Cortex of kidney (tissue), 1 donor: ENCODE measurements at places on chromosomes 5 and 9.

DNA sequence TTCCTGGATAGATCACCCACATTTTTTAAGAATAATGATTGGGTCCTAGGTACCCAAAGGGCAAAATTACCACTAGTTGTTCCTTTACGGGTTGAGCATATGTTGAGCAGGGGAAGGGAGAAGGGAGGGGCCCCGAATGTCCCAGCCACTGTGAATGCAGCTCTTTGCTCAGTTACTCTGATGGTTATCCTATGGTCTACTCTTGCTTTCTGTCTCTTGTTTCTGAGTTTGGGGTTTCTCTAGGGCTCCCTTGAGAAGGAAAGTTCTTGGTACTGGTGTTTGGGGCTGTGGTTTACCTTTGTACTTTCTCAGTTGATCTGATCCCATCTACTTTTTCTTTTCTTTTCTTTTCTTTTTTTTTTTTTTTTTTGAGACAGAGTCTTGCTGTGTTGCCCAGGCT lies 55.6 kb downstream of the ALG2 start:
- DNase-seq = no peak

DNA sequence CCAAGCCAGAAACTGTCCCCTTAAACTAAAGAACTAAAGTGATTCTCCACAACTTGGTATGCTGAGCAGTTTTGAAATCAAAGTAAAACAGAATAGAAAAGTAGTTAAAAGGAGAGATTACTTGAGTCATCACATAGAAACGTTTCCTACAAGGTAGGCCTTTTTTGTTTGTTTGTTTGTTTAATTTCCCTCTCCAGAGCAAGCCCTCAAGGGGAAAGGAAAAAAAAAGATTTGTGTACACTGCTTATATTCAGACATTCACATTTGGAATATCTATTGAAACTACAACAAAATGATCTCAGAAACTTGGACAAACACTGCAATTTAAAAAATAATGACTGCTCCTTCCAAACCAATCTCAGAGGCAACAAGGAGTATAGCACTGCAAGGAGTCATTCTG lies 304.7 kb upstream of the NREP start:
- no peak for DNase-seq

- no peak for DNase-seq
Observed at GRCh38 chr9:95981761-95982390, 106.4 kb downstream of the ERCC6L2 start.

- no peak for DNase-seq
Observed at GRCh38 chr9:12843735-12844134, 68.9 kb downstream of the LURAP1L start.

- DNase-seq = no peak
Observed at GRCh38 chr5:41761663-41762062, 108.6 kb downstream of the OXCT1 start.

GRCh38 chr9:112541685-112542084 lies 55.1 kb downstream of the KIAA1958 start:
- DNase-seq = no peak

DNA sequence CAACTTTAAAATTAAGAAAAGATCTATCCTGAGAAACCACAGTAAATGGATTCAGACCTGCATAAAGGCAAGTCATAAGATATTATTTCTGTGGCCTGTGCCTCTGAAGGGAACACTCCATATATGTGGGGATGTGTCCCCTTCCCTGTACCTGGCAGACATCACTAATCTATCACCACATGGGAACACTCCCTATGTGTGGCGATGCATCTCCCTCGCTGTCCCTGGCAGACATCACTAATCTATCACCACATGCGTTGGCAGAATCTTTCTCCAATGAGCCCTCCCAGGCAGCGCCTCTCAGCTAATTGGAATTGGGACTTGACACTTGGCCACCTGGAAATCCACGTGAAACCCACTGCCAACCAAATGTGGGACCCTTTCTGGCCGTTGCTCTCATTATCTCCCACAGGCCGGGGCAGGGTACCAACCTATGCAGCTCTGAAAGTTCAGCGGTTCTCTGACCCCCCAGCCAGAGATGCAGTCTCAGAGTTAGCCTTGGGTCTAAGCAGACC lies 25.2 kb upstream of the ASS1 start:
- no peak for DNase-seq

GRCh38 chr5:11046160-11046559 lies 285.1 kb upstream of the DAP start:
- no peak for DNase-seq

- no peak for DNase-seq
Observed at GRCh38 chr5:6365977-6366590, 12.3 kb downstream of the MED10 start.

DNA sequence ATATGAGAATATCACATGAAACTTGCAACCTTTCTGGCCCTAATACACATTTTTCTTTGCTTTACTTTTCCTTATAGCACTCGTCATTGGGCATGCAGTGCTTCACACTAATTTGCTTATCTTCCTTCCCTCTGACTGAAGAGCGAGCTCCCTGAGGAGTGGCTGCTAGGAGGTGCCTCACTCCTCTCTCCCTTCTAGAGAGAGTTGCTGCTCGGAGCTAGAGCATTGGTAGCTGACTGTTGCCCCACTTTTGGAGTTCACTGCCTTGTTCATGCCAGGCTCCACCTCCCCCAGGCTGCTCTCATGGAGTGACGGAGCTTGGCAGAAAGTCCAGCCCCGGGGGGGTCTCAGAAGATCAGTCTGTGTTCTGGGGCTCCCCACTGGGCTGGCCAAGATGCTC lies 413.2 kb downstream of the MED10 start:
- DNase-seq = no peak

- no peak for DNase-seq
Observed at GRCh38 chr5:74422671-74423070, 217.9 kb downstream of the ENC1 start.

GRCh38 chr5:3511519-3511918 lies 84.1 kb upstream of the IRX1 start:
- DNase-seq = no peak

DNA sequence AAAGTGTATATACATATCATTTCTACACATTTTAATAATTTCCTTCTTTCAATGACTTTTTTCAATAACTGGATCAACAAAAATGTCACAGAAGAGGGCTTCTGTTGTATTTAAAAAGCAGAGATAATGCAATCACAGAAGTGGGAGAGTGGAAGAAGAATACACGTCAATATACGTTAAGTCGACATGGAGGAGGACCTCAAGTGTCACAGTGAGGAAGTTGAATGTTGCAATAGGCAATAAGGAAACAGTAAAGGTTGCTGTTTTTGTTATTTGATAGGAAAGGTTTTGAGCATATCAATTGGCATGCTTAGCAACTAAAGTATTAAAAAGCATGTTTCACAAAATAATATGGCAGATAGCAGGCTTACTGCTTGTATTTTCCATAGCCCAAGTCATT lies 184.0 kb upstream of the NR4A3 start:
- DNase-seq = no peak

GRCh38 chr9:93600504-93600903 lies 24.1 kb downstream of the PHF2 start:
- no peak for DNase-seq

GRCh38 chr9:114319147-114319546 lies 3.8 kb upstream of the ORM1 start:
- no peak for DNase-seq

DNA sequence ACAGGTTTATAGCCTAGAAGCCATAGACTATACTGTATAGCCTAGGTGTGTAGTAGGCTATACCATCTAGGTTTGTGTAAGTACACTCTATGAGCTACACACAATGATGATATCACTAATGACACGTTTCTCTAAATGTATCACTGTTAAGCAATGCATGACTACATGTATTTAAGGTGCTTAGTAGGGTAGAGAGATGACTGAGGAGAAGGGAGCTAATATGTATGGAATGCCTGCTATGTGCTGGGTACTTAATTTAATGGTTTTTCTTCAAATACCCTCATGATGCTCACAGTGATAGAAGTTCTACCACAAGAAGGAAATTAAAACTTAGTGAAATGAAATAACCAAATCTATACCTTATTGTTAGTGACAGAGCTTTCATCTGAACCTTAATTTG lies 1785.5 kb downstream of the EFNA5 start:
- no peak for DNase-seq

- DNase-seq = no peak
Observed at GRCh38 chr5:24644761-24645160, at the start of gene CDH10. CDH10 (minus strand) TSS chr5:24644978; CDS start chr5:24593490, 51,488 bp downstream.

- no peak for DNase-seq
Observed at GRCh38 chr9:78015241-78015640, 16.4 kb downstream of the GNAQ start.

GRCh38 chr5:22844636-22845035 lies 8.5 kb downstream of the CDH12 start:
- no peak for DNase-seq

DNA sequence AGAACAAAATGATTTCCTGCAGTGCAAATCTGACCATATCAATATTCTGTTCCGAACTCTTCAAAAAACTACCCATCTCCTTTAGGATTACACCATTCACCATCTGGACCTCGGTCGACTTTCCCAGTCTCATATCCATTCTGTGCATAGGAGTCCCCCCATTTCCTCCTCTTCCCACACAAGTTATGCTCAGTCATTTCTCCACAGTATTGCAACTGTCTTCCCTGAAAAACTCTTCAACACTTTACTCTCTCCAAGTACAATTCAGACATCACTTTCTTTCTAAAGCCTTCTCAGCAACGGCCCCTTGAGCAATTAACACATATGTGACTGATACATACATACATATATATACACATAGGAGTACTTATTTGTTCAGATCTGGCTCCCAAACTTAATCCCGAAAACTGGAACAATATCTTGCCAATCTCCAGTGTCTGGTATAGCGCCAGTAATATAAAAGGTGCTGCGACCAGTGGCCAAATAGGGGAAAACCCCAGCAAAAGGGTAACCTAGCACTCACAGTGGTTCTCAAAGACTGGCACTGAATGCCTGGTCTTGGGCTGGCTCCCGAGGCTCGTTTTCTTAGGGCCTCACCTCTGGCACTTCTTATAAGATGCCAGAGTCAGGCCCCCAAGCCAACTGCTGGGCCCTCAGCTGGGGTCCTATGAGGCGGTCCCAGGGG lies 629 bp downstream of the ZBTB26 start:
- no peak for DNase-seq

- no peak for DNase-seq
Observed at GRCh38 chr5:157463621-157464518, 3.9 kb downstream of the NIPAL4 start.

GRCh38 chr5:16944816-16945562 lies 8.9 kb upstream of the MYO10 start:
- no peak for DNase-seq

DNA sequence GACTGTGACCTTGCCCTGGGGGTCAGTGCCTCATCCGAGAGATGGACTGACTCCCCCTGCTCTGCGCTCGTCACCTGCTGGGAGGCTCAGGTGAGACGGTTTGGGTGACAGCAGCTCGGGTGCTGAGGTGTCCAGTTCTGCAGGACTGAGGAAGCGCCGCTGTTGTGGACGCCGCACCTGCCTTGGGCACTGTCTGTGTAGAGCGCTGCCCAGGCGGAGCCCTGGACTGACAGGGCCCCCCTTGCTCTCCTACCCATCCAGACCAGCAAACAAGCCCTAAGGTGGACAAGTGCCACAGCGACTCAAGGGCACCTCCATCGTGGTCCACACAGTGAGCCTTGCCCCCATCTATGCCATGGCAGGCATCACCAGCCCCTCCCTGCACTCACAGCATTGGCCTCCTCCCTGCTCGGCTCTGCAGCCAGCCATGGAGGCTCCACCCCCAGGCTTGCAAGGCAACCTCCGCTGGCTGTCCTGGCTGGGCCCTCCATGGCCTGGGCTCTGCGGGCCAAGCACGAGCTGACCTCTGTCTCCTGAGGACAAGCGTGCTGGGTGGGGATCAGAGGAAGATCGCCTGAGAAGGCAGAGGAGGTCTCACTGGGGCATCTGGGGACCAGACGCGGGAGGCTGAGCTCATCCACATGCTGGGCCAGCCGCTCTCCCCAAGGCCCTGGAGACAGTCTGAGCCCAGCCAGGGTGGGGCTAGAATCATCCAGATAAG lies 87.1 kb upstream of the COL5A1 start:
- DNase-seq = no peak

- DNase-seq = no peak
Observed at GRCh38 chr9:16118043-16118442, 565.2 kb downstream of the CCDC171 start.

DNA sequence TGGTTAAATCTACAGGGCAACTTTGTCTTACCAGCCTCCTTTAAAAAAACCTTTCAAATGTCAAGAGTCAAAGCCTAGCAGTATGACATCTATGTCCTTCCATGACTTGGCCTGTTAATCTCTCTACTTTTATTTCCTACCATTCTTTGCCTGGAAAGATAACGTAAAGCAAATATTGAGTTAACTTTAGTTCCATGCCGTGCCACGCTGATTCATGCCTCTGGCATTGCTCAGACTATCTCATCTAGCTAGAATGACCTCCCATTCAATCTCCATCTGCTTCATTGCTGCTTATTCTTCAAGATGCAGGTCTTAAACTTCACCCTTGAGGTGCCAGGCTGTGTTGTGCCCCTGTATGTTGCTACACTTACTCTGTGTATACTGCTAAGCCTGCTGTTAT lies 729.8 kb downstream of the EFNA5 start:
- DNase-seq = no peak

- DNase-seq = no peak
Observed at GRCh38 chr5:61623401-61624069, 291.5 kb downstream of the ZSWIM6 start.

GRCh38 chr9:86337469-86338108 lies 16.6 kb downstream of the TUT7 start:
- no peak for DNase-seq
